ENCODE measurements at places on chromosomes 5 and 9.

DNA sequence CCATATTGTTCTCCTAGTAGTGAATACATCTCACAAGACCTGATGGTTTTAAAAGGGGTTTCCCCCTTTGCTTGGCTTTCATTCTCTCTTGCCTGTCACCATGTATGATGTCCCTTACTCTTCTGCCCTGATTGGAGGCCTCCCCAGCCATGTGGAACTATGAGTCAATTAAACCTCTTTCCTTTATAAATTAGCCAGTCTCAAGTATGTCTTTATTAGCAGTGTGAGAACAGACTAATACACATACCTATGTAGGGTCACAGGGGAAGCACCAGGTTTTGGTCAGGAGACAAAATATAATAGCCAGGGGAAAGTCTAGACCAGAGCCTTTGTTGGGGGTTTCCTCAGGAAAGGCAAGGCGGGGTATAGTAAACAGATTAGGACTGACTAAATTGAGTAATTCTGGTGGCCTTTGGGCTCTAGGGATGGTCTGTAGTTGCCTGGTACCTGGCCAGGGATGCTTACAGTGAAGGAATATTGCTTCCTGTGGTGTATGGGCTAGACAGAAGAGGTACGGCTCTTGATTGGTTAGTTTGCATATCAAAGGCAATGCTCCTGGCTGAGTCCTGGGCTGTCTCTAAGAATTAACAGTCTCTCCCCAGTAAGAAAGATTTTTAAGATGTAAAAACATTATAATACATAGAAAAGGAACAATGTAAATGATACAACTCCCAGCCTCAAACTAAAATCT, 254.5 kb downstream of the ELAVL2 start:
- no peak for DNase-seq

- DNase-seq, result no peak
Measured at GRCh38 chr5:39558541-39558940, 133.8 kb upstream of the DAB2 start.

DNA sequence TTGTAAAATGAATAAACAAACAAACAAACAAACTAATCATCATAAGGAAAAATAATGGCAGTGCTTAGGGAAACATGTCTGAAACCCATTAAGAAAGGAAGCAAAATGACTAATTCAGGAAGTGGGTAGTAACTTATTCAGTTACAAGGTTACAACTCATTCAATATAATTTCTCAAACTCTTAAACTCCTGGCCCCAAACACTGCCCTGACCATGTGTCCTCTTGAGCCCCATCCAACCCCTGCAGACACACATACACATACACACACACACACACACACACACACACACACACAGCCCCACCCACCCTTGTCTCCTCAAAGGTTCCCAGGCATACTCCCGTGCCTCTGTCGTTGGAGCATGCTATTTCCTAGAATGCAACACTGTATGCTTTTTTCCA, 193.9 kb downstream of the SEC61B start:
- DNase-seq, result no peak

- no peak for DNase-seq
Measured at GRCh38 chr9:110742741-110743371, 74.3 kb downstream of the MUSK start.

GRCh38 chr9:97615439-97616072, 17.6 kb downstream of the TSTD2 start:
- no peak for DNase-seq

DNA sequence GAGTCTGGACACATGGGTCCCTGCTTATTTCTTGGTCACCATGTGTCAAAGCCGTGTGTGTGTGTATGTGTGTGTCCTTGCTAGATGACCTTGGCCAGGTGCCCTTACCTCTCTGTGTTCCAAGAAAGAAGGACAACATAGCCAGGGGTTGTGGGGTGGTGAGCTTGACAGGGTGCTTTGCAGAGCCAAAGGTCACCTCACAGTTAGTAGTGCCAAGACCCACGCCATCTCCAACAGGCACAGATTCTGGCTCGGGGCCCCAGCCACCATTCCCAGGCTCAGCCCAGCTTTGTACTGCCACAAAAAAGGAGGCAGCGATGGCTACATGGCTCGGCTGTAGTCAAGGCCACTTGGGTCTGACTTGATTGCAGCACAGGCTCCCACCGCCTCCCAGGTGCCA, 39.5 kb downstream of the CXXC5 start:
- DNase-seq, result no peak

DNA sequence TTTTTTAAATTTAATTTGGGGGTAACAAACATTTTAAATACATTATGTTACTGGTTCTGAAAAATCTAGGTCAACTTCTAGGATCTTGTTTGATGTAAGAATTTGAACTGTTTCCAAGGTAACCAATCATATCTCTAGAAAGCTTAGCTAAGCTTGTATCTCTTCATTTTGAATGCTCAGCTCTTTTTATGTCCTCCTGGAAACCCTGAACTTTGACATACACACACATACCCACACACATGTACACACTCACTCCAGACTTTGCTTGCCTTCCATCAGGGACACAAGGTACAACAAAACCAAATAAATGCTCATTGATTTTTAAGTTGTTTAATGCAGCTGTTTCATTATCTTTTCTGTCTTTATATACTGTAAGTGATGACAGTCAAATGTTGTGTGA, 178.5 kb downstream of the RAB3C start:
- no peak for DNase-seq
